NCI-H748 treated with DMSO at 0.1 percent for 48 hours (cell line): ENCODE measurements at places on chromosomes 1 and 21.

GRCh38 chr1:218426343-218426657 lies 81.2 kb downstream of the TGFB2 start:
- DNase-seq = no peak

- no peak for DNase-seq
Measured at GRCh38 chr1:160767395-160768294, 28.3 kb upstream of the LY9 start.

GRCh38 chr1:89763649-89763986 lies 57.2 kb upstream of the LRRC8D start:
- DNase-seq = peak; percentile 6

- no peak for DNase-seq
Measured at GRCh38 chr1:61648983-61649742, 75.8 kb downstream of the TM2D1 start.

GRCh38 chr1:243831463-243831862 lies 18.6 kb downstream of the AKT3 start:
- DNase-seq = no peak

DNA sequence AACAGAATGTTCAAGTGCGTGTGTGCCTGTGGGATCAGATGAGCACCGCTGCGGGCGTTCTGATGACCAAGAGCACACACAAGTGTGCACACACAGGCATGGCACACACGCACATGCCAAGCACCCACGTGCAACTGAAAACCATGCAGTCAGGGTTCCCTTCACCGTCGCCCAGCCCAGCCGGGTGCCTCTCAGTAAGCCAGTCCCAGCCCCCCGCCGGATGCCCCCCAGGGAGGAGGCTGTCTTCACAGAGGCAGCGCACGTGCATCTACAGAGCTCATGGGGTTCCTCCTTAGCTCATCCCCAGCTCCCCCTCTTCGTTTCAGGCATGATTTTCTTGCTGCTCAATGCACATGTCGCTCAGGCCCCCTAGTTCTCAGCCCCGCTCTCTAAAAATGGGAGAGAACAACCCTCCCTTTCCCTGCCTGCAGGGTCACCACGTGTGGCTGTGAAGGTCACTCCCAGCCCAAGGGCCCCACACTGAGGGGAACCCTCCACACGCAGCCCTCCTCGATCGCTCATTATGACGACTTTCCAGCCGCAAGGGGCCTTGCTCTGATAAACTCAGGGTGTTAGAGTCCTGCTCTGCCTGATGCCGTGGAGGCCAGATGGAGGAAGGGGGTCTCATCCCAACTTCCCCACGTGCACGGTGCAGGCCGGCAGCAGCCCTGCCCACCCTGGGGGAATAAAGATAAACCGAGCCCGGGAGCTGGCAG lies 30.4 kb upstream of the ARHGEF16 start:
- no peak for DNase-seq

DNA sequence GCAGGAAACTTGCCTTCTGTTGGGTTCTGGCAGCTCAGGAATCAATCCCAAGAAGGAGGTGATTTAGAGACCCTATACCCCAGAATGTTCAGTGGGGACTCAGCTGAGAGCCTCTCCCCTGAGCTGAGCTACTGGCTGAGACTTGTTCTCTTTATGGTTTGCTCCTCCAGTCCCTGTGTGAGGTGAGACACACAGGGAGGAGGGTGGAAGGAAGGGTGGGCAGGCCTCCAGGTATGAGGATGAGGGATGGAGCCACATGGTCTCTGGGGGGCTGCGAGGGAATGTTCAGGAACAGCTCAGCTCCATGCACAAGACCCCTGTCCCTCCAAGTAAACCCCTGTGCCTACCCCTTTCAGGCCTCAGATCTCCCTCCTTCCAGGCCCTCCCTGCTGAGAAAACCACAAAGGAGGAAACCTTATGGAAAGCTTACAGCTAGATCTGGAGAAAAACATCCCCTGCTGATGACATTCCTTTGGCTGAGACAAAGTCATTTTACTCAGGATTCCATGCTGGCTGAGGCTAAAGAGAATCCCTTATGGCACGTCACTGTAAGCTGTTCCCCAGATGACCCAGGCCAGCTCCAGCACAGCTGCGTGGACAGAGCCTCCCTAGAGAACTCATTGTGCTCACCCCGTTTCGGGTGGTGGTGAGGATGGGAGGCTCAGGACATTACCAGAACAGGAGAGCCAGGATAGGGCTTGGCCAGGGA lies 91.5 kb upstream of the IPO9 start:
- DNase-seq = no peak

DNA sequence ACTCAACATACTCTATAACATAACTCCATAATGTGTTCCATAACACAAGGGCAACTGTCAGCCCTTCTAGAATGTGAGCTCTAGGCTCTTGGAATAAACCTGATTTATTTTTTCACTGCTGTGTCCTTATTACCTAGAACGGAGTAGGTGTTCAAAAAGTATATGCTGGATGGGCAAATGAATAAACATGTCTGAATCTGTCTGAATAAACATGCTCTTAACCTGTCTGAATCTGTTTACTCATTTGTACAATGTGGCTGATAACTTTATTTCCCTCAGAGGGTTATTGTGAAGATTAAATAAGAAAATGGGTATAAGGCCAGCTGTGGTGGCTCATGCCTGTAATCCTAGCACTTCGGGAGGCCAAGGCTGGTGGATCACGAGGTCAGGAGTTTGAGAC lies 42.3 kb downstream of the AZIN2 start:
- no peak for DNase-seq

DNA sequence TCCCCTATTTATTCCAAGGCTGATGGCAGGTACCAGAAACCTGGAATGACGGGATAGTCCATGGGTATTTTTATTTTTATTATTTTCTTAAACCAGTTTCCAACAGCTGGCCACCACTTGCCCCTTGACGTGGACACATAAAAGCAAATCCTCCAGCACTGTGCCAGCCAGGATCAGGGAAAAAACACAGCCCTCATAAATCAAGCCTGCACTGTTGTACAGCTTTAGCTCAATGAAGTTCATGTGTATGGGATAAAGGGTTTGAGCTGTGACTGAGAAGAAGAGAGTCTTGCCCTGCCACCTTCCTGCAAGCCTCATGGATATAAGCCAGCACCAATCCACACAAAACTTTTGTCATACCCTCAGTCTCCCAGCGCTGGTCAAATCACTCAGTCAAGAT lies 303.8 kb upstream of the SPAG17 start:
- no peak for DNase-seq

GRCh38 chr1:9293533-9294404 lies 1.1 kb downstream of the SPSB1 start:
- no peak for DNase-seq

GRCh38 chr1:204721373-204722055 lies 36.0 kb upstream of the LRRN2 start:
- no peak for DNase-seq

DNA sequence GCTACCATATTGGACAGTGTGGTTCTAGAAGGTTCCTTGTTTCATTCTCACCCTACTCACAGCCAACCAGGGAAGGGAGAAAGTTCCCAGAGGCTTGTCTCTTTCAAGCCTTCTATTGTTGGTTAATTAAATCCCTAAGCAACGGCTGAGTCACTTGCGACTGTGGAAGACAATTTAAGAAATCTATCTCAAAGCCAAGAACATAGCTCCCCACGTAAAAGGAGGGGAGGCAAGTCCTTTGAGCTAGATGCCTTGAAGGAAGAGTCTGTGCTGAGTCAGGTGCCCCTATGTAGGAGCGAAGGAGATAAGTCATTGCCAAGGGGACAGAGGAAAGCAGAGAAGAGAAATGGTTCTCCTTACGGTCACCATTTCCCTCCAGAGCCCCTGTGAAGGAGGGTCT lies 79.4 kb upstream of the PPP2R5A start:
- DNase-seq = no peak

- no peak for DNase-seq
Measured at GRCh38 chr1:243267914-243268653, 12.2 kb downstream of the SDCCAG8 start.

- DNase-seq = no peak
Measured at GRCh38 chr1:35058988-35059387, 20.2 kb upstream of the ZMYM1 start.

DNA sequence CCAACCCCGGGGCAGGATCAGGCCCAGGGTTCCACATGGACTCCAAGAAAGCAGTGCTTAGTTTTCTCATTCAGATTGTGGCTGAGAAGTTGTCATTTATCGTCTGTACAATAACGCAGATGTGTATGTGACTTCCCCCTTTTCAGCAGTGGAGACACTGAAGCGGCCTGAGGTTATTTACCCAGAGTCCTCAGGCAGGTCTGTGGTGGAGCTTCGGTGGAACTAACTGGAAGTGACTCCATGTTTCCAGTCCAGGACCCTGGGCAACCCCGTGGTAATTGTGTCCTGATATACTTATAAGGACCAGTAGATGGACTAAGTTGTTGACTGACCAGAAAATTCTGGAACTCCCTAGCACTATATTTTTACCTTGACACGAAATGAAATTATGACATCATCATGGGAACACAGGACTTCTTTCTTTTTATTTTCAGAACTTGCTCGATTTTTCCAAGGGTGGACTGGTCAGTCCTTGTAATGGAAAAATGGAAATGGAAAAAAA lies 1.0 kb upstream of the IER5 start:
- no peak for DNase-seq

GRCh38 chr1:223411309-223411708 lies 18.1 kb downstream of the CCDC185 start:
- no peak for DNase-seq
